Mesenteric fat pad (tissue), 1 donor: ENCODE measurements at places on chromosomes 13 and 19. TPM values are rescaled to one million over a fixed set of nuclear protein-coding genes. Genes with fewer than 3 reads are reported as not detected.
A peak's percentile ranks its signal among the peaks of the same experiment; 100 is the strongest.

- no peak for DNase-seq
Observed at GRCh38 chr13:31875134-31875533, 135.8 kb downstream of the RXFP2 start.

DNA sequence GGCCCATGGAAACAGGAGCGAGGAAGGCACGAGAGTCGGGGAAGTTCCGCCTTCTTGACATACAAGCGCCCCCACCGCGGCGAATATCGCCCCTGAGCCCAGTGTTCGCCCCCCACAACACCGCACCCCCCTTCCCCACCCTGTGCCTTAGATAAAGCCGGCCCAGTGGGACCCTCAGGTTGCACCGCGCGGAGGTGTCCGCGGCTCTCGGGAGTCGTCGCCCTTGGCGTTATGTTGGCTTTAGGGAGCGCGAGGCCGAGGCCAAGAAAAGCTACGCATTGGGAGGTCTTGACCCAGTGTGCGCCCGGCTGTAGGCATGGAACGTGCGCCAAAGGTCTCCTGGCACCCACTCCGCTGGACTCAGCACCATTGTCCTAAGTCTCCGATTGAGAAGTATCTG lies 603 bp upstream of the ZNF132 start:
- no peak for DNase-seq

DNA sequence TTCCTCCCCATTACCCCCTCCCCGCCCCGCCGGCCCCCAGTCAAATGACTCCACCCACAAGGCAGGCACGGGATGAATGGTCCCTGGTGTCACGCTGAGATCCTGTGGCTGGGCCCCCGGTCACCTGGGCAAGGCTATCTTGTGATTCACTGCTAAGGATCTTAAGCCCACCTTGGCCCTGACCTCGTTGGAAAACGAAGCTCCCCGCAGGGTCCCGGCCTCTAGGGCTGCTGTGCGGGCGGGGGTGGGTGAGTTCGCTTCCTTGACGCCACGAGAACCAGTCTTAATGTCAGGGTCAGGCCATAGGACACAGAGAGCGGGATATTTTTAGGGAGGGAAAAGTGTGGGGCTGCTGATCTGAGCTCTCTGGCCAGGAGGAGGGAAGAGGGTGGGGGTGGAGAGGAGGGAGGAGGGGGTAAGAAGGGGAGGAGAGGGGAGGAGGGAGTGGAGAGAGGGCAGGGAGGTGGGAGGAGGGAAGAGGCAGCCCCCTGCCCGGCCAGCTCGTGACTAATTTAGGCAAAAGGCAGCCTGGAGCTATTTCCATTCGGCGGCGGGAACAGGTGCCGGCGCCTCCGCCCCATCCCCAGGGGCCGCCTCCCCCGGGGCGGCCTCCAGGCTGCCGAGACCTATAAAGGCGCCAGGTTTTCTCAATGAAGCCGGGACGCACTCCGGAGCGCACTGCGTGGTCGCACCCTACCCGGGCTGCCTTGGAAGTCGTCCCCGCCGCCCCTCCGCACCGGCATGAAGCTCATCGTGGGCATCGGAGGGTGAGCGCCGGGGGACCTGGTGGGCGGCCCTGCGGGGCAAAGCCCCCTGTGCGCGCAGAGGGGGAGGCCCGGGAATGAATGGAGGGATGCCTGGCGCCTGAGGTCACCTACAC lies at the start of gene NMRK2:
Gene NMRK2, plus strand, starts transcription at position 139 of the 880 bp plus-strand sequence. Its CDS starts 603 bp downstream, at position 742.
- no peak for DNase-seq

GRCh38 chr13:67509018-67509417 lies 278.9 kb upstream of the PCDH9 start:
- no peak for DNase-seq

DNA sequence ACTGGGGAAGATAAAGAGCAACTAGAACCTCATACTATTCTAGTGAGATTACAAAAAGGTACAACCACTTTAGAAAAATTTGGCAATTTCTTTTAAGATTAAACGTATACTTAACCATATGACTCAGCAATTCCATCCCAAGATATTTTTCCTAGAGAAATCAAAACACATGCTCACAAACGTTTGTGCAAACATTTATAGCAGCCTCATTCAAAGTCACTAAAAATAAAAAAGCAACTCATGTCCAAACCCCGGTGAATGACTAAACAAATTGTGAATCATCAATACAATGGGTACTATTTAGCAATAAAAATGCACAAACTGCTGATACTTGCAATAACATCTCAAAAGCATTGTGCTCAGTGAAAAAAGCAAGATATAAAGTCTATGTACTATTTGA lies 121.5 kb downstream of the FRY start:
- DNase-seq = no peak

- DNase-seq = no peak
Observed at GRCh38 chr13:24097064-24097463, 63.5 kb upstream of the SPATA13 start.

The C5AR1 gene
- total RNA-seq = 135 TPM

GRCh38 chr13:106373304-106373988 lies 162.0 kb downstream of the EFNB2 start:
- DNase-seq = no peak

DNA sequence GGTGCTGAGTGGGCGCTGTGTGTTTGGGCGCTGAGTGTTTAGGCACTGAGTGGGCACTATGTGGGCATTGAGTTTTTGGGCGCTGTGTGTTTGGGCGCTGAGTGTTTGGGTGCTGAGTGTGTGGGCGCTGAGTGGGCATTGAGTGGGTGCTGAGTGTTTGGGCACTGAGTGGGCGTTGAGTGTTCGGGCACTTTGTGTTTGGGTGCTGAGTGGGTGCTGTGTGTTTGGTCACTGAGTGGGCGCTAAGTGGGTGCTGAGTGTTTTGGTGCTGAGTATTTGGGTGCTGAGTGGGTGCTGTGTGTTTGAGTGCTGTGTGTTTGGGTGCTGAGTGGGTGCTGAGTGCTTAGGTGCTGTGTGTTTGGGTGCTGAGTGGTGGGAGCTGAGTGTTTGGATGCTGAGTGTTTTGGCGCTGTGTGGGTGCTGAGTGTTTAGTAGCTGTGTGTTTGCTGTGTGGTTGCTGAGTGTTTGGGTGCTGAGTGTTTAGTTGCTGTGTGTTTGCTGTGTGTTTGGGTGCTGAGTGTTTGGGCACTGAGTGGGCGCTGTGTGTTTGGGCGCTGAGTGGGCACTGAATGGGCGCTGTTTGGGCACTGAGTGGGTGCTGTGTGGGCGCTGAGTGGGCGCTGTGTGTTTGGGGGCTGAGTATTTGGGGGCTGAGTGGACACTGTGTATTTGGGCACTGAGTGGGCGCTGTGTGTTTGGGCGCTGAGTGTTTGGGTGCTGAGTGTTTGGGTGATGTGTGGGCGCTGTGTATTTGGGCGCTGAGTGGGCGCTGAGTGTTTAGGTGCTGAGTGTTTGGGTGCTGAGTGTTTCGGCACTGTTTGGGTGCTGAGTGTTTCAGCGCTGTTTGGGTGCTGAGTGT lies 47.2 kb upstream of the F7 start:
- no peak for DNase-seq

DNA sequence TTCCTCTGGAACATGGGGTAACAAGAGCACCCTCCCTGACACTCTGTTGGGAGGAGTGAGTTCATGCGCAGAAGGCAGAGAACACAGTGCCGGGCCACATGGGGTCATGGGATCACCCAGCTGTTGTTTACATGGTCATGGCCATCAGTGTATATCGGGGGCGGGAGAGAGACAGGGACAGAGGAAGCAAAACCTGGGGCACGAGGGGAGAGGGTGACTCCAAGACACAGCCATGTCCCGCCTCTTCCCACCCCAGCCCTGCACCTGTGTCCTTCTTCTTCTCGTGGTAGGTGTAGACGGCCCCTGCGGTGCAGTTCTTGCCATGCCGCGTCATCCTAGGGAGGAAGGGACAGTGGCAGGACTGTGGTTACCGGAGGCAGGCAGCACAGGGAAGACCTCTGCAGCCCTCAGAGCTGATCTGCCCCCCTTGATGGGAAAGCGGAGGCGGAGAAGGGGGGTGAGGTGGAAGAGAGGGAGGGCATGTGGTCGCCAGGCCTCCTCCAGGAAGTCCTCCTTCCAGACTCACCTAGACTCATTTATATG lies 19.9 kb downstream of the NOSIP start:
- no peak for DNase-seq

DNA sequence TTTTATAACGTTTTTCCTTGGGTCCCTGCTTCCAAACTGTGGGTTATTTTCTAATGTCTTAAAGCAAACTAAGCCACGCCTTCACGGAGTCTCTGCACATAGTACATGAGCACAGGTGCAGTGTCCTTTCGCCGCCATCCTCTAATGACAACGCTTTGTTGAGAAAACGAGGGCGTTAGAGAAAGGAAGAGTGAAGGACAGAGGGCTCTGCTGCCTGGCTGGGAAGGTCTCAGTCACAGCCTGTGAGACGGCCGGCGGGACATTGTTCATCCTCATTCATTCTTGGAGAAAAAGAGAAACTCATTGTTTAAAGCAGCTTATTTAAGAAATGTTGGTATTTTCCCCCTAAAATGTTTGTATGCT lies 9.5 kb downstream of the IL17D start:
- DNase-seq = peak; percentile 33

- DNase-seq = no peak
Observed at GRCh38 chr19:2332341-2333026, 4.0 kb downstream of the SPPL2B start.

The SLC7A9 gene
- total RNA-seq = 0.29 TPM

GRCh38 chr13:89315287-89315686 lies 1644.1 kb downstream of the SLITRK5 start:
- no peak for DNase-seq

DNA sequence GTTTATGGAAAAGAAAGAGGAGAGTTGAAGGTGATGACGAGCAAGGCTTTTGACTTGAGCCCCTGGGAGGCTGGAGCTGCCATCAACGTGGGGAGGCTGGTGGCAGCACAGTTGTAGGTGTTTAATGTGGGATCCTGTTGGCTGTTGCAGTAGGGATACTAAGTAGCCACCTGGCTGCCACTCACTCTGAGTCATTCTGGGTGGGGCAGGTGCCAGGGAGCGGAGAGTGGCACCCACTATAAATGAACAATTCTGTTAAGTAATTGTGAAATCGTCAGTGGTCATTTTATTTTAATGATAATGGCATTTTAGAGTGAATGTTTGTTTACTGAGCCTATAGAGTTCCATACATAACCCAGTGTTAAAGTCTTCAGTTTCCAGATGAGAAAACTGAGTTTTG lies 9.8 kb downstream of the ZNF317 start:
- DNase-seq = peak; percentile 39

GRCh38 chr19:46744005-46744691 lies 1.7 kb upstream of the FKRP start:
- no peak for DNase-seq

DNA sequence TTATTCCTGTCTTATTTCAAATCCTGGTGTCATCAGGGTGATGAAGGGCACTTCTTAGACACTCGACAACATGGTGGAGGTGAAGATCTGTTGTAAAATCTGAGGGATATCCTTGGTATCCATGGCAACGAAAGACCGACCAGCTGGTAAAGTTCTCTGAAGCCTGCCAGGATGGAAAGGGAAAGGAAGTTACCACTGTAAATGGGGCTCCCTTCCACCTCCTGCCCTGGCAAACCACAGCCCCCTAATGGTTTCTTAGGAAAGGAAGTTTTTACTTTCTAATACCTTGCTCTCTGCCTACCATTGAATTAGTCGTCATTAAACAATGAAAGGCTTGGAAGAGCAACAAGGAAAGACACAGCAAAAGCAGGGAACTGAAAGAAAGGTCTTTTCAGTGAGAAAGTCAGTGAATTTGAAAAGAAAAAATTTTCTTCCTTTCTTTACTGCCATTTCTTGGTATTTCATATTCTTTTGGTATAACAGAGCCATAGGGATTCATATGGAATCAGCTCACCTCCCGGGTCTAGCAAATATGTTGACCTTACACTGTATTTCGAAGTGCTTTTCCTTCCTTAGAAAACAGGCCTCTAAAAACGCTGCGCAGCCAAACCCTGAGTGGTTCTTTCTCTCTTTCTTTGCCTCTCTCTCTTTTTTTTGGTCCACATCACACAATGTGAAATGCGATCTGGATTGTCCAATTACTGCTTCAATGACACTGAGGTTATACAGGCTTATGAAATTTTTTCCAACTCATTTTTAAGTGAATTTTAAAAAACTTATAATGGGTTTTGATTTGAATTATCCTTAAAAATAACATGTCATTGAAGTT lies 111.0 kb downstream of the RGCC start:
- no peak for DNase-seq

The GJB2 gene
- total RNA-seq = 0.26 TPM

GRCh38 chr13:44622708-44623107 lies 46.6 kb upstream of the TSC22D1 start:
- no peak for DNase-seq

The ADM5 gene
- total RNA-seq = 1.3 TPM

DNA sequence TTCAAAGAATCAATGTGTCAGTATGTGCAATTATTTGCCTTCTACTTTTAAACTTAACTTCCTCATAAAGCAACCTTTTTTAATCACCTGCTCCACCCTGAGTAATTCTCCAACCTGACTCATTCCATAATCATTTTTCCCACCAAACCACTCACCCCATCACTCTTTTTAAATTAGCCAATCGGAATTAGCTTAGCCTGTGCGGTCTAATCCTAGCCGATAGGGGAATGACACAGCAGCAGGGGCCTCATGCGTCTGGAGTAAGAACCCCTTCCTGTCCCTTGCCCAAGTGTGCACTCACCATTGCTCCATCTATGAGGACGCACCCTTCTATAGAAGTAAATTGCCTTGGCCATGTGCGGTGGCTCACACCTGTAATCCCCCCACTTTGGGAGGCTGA lies 27.4 kb upstream of the ZNF83 start:
- DNase-seq = no peak

- DNase-seq = no peak
Observed at GRCh38 chr13:85508683-85509329, 290.4 kb downstream of the SLITRK6 start.

DNA sequence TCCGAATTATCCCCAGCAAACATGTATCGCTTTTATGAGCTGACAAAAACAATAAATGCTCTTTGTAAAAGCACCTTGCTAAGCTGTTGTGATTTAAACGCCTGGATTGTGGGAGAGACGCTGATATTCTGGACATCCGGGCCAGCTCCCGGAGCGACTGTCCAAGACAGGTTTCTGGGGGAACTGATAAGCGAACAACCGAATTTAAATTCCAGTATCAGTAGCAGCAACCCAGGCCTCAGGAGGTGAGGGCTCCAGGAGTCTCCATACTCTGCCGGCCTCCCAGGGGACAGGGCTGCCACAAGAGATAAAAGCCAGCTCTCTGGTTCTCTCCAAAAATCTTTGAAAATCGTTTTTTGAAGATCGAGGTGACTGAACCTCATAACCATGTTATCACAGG lies 50.3 kb upstream of the VSTM2B start:
- no peak for DNase-seq

The COMP gene
- 21.2 TPM for total RNA-seq
